ENCODE measurements at places on chromosomes 4 and X.
A peak's percentile ranks its signal among the peaks of the same experiment; 100 is the strongest.

GRCh38 chrX:121128925-121129877 is 81.8 kb downstream of the GLUD2 start:
- DNase-seq, result no peak

GRCh38 chr4:150123087-150123486 is 44.8 kb downstream of the DCLK2 start:
- no peak for DNase-seq

- DNase-seq, result peak; percentile 64
These were observed 46.6 kb upstream of the TMEM184C start for GRCh38 chr4:147570616-147571015.

GRCh38 chr4:33054656-33055196 is 2334.6 kb downstream of the PCDH7 start:
- DNase-seq, result no peak

DNA sequence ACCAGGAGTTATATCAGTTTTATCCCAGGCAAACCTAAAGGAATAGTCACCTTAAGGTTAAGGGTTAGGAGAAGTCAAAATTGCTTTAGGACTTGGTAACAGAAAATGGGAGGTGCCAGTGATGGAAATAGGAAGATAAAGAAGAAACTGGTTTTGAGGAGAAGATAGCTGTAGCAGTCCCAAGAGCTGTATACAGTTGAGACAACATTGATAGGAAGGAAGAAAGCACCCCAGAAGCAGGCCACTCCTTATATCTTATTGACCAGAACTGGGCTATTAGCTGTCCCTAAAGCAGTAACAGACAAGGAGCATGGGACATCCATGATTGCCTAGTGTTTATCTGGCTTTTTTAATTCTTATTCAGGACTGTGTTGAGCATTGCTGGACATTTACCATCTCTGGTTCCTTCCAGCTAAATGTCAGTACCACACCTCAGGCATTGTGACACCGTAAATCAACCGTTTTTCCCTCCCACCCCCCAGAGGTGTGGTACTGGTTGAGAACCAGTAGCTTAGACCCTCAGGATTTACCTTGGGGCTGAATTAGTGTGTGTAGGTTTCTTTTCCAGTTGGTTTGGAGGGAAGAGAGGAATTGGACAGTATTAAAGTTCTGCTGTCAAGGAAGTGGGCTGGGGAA is 2.0 kb upstream of the PGRMC2 start:
- no peak for DNase-seq

GRCh38 chr4:176549161-176549865 is 229.5 kb downstream of the SPCS3 start:
- no peak for DNase-seq

DNA sequence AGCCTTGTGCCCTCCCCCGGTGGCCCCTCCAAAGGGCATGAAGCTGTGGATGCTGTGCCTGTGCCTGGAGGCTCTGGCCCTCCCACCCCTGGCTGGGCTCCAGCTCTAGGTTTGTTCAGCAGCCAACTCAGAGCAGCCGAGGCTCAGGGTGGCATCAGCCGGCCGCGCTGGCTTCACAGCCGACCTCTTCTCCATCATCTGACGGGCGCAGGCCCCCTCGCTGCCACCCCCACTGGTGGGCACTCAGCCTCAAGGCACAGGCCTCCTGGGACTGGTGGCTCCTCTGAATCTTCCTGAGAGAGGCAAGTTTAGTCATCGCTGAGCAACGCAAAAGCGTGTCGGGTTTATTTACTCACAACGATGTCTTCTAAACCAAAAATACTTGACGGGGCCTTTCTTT is 46.0 kb downstream of the PCGF3 start:
- no peak for DNase-seq

GRCh38 chr4:4512282-4512681 is 29.6 kb downstream of the STX18 start:
- no peak for DNase-seq
